SW480 (cell line): ENCODE measurements at places on chromosomes 11 and 22.

- no peak for DNase-seq
These were observed 81.4 kb downstream of the ABTB2 start for GRCh38 chr11:34276352-34276864.

DNA sequence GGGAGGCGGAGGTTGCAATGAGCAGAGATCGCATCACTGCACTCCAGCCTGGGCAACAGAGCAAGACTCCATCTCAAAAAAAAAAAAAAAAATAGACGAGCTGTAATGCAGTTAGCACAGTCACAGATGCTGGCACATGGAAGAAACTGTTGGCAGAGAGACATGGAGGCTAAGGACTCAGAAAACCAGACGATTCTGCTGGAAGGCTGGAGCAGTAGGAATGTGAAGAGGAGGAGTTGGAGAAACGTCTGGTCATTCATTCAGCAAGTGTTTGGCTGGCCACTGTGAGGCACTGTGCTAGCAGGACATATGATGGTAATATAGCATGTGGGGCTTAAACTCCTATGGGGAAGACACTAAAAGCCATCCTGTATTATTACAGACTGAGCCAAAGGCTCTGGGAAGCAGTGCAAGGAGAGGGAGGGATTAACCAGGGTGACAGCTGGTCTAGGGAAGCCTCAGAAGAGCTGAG is 5.0 kb downstream of the UQCR10 start:
- DNase-seq: no peak

GRCh38 chr11:103594283-103594682 is 442.2 kb upstream of the DDI1 start:
- DNase-seq: no peak

- no peak for DNase-seq
These were observed 43.3 kb upstream of the PAK1 start for GRCh38 chr11:77517226-77517625.

- DNase-seq: no peak
These were observed 503.2 kb upstream of the B3GAT1 start for GRCh38 chr11:134915212-134915611.

GRCh38 chr11:13837286-13837685 is 125.2 kb upstream of the SPON1 start:
- peak; percentile 55 for DNase-seq

DNA sequence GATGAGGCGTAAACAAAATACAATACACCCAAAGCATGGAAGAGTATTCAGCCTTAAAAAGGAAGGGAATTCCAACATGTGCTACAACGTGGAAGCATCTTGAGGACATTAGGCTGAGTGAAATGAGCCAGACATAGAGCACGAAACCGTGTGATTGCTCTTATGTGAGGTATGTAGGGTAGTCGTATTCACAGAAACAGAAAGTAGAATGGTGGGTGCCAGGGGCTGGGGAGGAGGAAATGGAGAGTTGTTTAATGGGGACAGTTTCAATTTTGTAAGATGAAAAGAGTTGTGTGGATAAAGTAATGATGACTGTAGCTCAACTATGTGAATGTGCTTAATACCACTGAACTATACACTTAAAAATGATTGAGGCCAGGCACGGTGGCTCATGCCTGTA is 10.2 kb upstream of the KMT5B start:
- no peak for DNase-seq

- peak; percentile 36 for DNase-seq
These were observed 121.3 kb downstream of the APOL5 start for GRCh38 chr22:35838855-35839576.

GRCh38 chr22:35250156-35250555 is 7.1 kb upstream of the HMGXB4 start:
- DNase-seq: no peak

- no peak for DNase-seq
These were observed 515 bp downstream of the BACE1 start for GRCh38 chr11:117315285-117316196.

GRCh38 chr22:20420157-20420842 is 17.3 kb downstream of the SCARF2 start:
- DNase-seq: no peak
